ENCODE measurements at places on chromosomes 7 and 10.

DNA sequence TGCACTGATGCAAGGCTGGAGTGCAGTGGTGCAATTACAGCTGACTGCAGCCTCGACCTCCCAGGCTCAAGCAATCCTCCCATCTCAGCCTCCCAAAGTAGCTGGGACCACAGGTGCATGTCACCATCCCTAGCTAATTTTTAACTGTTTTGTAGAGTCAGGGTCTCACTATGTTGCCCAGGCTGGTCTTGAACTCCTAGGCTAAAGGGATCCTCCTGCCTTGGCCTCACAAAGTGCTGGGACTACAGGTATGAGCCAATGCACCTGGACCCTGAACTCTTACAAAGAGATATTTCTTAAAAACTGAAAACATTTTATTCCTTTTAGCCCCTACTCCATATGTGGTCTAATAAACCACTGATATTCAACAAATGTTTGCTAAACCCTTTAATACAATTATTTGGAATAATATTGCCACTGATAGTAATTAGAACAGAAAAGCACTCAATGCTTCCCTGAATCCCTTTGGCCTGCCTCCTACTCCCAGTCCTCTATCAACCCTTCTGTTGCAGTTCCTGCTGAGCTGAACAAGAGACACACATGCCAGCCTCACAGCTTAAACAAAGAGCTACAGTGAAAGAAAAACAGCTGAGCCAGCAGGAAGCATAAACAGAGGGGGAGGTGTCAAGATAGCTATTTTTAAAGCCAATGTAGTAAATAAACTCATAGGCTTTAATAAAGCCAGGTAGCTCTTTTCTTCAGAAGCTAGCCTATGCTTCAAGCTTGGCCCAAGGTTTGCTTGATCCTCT, 7.0 kb upstream of the GNAI1 start:
- DNase-seq: peak; percentile 68

- DNase-seq: no peak
These were observed 41.0 kb downstream of the SP8 start for GRCh38 chr7:20745702-20746101.

GRCh38 chr7:39199951-39200350, 222.2 kb downstream of the POU6F2 start:
- no peak for DNase-seq

DNA sequence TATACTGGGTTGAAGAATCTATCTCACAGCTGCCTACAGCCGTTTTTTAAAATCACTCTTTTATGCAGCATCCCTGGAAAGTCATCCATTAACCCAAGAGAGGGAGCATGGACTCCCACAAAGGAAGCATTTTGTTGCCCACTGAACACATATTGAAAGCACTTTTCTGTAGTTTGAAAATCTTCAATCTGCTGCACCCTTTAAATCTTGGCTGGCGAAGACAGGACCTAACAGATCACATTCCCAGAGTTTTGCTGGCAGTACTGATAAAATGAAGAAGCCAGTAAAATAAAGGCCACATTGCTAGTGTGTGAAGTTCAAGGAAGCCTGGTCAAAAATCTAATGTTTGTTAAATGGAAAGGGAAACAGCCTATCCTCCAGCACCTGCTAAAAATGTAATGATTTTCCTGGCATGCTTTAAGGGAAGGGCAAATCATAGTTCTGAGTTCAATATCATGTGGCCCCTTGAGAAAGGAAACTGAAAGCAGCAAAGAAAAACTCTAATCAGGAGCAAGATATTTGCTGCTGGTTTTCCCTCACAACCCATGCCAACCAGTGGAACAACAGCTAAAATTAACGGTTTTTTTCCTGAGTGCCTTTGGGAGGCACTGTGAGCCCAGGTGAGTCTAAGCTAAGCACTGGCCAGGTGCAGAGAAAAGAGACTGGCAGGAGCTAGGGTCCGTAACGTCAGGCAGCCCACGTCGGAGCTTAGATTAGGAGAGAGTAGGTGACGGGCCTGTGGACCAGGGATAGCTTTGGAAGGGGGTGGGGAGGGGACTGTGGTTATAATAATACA, 97.9 kb upstream of the PALS2 start:
- DNase-seq: no peak

GRCh38 chr10:29068302-29068701, 220.6 kb upstream of the LYZL1 start:
- DNase-seq: no peak
